ENCODE measurements at places on chromosomes 11 and 22.

- no peak for DNase-seq
Observed at GRCh38 chr11:95327273-95327948, 96.4 kb upstream of the SESN3 start.

GRCh38 chr22:29255064-29255621 is 12.6 kb downstream of the RHBDD3 start:
- DNase-seq, result no peak

- peak; percentile 61 for DNase-seq
Observed at GRCh38 chr11:31968461-31969358, 122.2 kb upstream of the RCN1 start.

GRCh38 chr11:85680897-85681296 is 5.1 kb downstream of the CCDC89 start:
- no peak for DNase-seq

- DNase-seq, result peak; percentile 100
Observed at GRCh38 chr11:12043959-12044791, 35.7 kb upstream of the DKK3 start.

DNA sequence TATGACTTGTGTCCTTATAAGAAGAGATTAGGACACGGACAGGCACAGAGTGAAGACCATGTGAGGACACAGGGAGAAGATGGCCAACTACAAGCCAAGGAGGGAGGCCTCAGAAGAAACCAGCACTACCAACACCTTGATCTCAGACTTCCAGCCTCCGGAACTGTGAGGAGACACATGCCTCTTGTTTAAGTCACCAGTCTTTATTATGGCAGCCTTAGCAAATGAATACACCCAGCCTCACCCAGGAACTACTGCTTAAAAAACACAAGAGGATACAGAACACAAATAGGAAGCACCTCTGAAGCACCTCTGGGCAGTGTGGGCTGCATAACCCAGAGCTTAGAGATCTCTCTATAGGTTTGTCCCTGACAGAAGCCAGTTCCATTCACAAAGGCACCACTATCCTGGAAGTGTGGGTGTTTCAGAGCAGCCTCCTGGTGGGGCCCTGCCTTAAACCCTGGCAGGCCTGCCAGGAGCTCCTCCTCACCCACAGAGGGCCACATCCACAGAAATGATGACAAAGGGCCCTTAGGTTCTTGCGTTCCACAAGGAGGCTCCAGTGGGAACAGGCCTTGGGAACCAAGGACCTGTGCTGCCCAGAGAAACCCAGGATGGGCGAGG is 58.8 kb downstream of the CHRDL2 start:
- DNase-seq, result no peak
